Activated CD8-positive, alpha-beta T cell treated with anti-CD3 and anti-CD28 coated beads for 36 hours (primary cell): ENCODE measurements at places on chromosomes 3 and 15. TPM values are rescaled to one million over a fixed set of nuclear protein-coding genes. Genes with fewer than 3 reads are reported as not detected.

The GOLGA6L10 gene
- 3.0 TPM for total RNA-seq

The GRM2 gene
- 0.22 TPM for total RNA-seq

The TMPRSS7 gene
- not detected for total RNA-seq

GRCh38 chr3:148940983-148941382 is 50.4 kb upstream of the GYG1 start:
- no peak overlapping the region for H3K4me3 ChIP-seq
- no peaks in the 10 kb centered on the region for H3K4me1 ChIP-seq
- no peak for DNase-seq
- H3K36me3 ChIP-seq: no peaks in the 10 kb centered on the region
- no peak overlapping the region for H3K27ac ChIP-seq

DNA sequence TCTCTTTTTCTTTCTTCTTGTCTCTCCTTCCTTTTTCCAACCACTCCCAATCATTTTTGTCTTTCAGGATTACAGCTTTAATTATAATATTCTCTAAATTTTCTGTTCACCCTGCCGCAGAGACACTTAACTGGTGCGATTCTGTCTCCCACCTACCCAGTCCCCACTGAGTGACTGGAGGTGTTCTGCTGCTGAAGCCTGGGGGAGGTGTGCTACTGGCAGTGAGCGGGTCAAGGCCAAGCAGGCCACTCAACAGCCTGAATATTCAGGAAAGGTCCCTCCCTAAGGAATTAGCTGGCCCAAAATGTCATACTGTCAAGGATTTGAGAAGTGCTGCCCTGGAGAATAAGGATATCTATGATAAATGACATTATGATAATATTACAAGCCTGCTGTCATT is 126.5 kb downstream of the GABRG3 start:
- H3K4me3 ChIP-seq: no peak overlapping the region
- no peaks in the 10 kb centered on the region for H3K4me1 ChIP-seq
- H3K36me3 ChIP-seq: no peaks in the 10 kb centered on the region
- H3K27me3 ChIP-seq: no peaks in the 10 kb centered on the region
- no peak overlapping the region for H3K27ac ChIP-seq

DNA sequence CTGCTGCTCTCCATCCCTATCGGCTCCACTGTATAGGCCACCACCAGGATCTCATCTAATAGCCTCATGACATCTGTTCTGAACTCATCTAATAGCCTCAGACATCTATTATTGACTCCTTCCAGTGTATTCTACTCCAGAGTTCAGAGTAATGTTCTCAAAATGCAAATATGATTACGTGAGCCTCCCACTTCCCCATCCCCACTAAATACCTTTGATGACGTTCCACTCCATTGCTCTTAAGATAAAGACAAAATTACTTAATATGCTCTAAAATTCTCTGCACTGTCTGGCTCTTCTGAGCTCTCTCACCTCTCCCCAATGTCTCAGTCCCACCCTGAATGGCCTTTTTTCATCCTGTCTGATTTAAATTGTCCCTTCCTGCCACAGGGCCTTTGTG is 94.7 kb downstream of the SAMMSON start:
- no peak overlapping the region for H3K4me3 ChIP-seq
- no peaks in the 10 kb centered on the region for H3K36me3 ChIP-seq
- H3K27ac ChIP-seq: no peak overlapping the region
- no peak for DNase-seq
- H3K4me1 ChIP-seq: peaks cover 4% of the 10 kb centered on the region
